Lung (tissue), 17 donors: ENCODE measurements at places on chromosomes 2 and 18. TPM values are rescaled to one million over a fixed set of nuclear protein-coding genes. Genes with fewer than 3 reads are reported as not detected.

HOXD13 gene
- total RNA-seq = not detected

ERICH2 gene
- total RNA-seq = 17.0 TPM

GRCh38 chr18:40935423-40935822, 1019.6 kb upstream of the PIK3C3 start:
- no peak for DNase-seq

- DNase-seq = no peak
These were observed 129.1 kb upstream of the CAB39 start for GRCh38 chr2:230583581-230583980.
